GM12891 (cell line): ENCODE measurements at places on chromosomes 1 and 21.

GRCh38 chr1:167209044-167209443 is 11.6 kb upstream of the POU2F1 start:
- no peak for DNase-seq

DNA sequence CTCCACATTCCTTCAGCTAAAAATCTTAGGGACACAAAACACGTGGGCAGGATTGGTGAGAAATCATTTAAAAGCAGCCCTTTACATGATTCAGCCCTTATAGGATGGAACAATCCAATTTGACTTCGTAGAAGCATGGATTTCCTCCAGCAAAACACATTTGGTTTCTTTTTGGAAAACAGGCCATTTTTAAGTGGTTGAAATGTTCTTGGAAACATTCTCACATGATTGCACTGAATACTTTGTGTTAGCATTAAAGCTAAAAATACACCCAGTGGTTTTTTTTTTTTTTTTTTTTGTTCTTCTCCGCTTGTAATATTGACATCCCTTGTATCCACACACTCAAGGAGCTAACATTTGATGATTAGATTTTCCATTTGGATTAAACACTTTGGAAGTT is 42.1 kb upstream of the ABCG1 start:
- DNase-seq, result no peak

GRCh38 chr1:19197845-19198244 is 12.2 kb downstream of the UBR4 start:
- no peak for DNase-seq

GRCh38 chr1:226549937-226550671 is 1.5 kb downstream of the STUM start:
- peak; percentile 37 for DNase-seq

DNA sequence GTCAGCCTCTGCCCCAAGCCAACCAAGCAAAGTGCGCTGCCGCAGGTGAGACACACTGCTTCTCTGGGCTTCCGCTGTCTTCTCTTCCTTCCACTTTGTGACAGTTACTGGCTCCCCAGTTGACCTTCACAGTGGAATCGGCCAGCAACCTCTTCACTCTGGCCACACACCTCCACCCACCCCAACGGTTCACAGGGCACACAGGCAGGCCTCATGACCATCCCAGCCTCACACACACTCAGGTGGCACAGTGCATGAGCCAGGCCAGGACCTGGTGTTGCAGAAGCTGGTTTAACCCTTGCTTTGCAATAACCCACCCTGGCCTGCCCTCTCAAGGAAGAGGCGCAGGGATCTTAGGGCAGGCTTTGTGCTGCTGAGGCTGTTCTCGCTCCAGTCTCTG is 69.2 kb downstream of the SSBP3 start:
- DNase-seq, result no peak

- DNase-seq, result no peak
These were observed 710.7 kb downstream of the ADGRL2 start for GRCh38 chr1:82511441-82511840.

GRCh38 chr21:21688889-21689288 is 690.7 kb downstream of the NCAM2 start:
- no peak for DNase-seq

GRCh38 chr1:203720242-203720641 is 44.7 kb upstream of the LAX1 start:
- DNase-seq, result no peak

DNA sequence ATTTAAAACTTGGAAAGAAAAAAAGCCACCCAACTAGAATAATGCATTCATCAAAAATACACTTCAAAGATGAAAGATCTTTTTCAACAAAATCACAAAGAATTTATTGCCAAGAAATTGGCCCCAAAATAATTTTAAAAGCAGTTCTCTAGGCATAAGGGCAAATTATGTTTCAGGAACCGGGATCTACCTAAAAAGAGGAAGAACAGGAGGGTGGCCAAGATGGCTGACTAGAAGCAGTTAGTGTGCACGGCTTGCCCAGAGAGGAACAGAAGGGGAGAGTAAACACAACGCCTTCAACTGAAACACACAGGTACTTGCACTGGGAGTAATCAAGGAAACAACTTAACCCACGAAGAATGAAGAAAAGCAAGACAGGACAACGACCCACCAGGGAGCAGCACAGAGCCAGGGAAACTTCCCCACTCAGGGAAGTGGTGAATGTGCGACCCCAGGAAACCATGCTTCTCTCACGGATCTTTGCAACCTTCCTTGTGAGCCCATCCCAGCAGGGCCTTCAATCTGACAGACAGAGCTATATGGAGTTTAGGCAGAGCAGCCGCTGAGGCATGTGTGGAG is 46.1 kb downstream of the ACKR1 start:
- no peak for DNase-seq

- no peak for DNase-seq
These were observed 37.0 kb upstream of the RXRG start for GRCh38 chr1:165481820-165482532.

DNA sequence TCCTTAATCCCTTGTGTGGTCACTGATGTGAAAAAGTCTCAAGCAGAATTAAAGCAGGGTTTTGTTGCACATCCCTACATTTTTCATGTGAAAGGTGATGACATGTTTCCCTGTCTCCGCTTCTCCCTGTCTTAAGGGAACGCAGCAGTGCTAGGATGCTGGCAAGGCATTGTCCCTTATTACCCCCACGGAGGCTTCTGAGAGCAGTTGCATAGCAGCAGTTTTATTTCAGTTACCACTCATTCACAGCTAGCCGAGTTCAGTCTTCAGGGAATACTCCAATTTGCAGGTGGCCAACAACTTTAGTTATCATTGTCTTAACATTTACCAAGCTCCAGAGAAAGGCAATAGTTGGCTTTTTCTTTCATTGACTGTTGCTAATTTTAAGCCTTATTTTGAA is 89.1 kb downstream of the CLEC20A start:
- no peak for DNase-seq

GRCh38 chr1:2631136-2632050 is 1.4 kb downstream of the MMEL1 start:
- DNase-seq, result no peak

DNA sequence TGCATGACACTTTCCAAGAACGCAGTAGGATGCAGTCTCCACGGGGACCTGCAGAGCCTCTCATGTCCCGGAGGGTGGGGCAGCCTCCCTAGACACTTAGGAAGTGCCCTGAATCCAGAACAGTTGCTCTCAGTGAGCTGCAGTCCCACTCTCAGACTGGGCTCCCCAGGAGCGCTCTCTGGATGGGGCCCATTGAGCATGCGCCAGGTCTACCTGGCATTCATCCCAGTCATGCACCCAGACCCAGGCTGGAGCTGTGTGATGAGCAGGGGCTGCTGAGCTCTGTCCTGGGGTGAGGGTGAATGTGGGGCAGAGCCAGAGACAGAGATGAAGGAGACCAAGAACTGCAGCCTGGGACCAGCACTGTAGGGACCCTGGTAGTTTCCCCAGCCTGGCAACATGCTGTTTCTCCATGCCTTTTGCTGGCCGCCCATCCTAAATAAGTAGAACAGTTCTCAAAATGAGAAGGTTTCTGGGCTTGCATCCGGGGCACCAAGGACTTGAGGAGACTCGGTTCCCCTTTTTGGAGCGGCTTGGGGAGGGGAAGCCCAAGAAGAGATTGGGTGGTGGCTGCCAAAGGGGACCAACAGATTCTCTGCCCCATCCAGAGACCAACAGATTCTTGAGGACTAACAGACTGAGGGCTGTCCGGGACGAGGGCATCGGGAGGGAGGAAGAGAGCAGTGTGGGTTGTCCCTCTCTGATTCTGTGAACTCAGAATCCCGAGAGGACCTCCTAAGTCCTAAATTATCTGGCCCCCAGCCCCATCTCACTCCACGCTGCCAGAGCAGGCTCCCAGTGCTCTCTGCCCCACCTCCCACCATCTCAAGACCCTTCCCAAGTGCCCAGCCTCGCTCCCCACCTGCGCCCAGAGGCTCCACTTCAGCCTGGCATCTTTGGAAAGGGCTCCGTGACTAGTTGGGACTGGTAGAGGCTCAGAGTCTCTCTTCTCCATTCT is 1.0 kb upstream of the PGLYRP4 start:
- no peak for DNase-seq

GRCh38 chr1:31345635-31346034 is 27.2 kb downstream of the FABP3 start:
- no peak for DNase-seq

- DNase-seq, result no peak
These were observed 102.3 kb upstream of the F3 start for GRCh38 chr1:94643819-94644218.

- no peak for DNase-seq
These were observed 20.1 kb upstream of the MAB21L3 start for GRCh38 chr1:116091083-116091482.

DNA sequence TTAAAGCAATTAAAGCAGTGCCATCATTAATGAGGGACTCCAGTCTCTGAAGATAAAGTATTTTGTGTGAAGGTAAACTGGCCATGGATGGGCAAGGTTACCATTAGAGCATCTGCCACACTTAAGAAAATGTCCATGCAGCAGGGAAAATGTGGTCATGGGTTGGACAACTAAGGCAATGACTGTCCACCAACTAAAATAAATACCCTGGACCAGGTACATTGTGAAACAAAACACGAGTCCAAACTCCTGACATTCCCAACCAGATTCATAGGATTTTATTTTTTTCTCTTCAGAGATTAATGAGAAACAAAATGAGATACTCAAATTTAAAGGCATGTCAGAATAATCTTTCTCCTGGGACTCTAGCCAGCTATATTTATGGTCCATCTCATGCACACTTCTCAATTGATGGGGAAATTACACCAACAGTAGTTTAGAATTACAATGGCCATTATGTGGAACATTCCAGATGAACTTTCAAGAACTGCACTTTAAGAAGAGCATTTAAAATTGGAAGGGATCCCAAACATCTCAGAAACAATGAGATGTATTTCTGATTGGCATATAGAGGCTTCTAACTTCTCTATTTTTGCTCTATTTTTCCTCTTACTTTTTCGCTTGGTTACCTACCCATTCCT is 8.1 kb downstream of the GBP7 start:
- DNase-seq, result no peak

DNA sequence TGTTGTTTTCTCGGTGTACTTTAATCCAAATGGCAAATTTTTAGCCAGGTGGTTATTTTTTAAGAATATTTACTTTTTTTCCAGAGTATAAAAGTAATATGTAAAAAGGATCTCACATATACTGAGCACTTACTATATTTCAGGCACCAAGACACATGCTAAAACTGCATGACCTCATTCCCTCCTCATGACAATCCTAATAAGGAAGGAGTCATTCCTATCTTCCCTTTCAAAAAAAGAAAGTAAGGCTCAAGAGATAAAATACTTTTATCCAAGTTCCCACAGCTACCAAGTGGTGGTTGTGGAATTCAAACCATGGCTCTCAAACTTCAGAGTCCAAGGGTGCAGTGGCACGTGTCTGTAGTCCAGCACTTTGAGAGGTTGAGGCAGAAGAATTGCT is 19.4 kb downstream of the ATP2B4 start:
- no peak for DNase-seq

DNA sequence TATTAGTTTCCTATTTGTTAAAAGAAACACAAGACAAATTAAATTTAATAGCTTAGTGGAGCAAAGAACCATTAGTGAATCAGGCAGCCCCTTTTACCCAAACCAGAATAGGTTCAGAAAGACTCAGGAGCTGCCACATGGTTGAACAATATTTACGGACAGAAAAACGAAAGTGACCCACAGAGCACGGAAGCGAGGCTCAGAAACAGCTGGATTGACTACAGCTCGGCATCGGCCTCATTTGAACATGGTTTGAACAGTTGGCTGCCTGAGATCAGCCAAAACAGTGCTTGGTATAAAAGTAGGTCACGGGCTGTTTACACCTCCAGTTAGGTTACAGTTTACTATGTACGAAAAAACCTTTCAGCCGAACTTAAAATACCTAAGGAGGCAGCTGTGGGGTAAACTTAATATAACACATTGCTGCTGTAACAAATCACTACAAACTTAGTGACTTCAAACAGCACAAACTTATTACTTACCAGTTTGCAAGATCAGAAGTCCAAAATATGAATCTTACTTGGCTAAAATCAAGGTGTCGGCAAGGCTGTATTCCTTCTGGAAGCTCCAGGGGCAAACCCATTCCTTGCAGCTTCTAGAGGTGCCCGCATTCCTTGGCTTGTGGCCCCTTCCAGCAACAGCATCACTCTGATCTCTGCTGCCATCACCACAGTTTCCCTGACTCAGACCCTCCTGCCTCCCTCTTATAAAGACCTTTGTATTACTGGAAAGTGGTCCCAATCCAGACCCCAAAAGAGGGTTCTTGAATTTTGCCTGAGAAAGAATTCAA is 11.8 kb downstream of the PADI4 start:
- DNase-seq, result no peak

GRCh38 chr1:43590388-43590925 is 59.5 kb upstream of the KDM4A start:
- DNase-seq, result no peak

DNA sequence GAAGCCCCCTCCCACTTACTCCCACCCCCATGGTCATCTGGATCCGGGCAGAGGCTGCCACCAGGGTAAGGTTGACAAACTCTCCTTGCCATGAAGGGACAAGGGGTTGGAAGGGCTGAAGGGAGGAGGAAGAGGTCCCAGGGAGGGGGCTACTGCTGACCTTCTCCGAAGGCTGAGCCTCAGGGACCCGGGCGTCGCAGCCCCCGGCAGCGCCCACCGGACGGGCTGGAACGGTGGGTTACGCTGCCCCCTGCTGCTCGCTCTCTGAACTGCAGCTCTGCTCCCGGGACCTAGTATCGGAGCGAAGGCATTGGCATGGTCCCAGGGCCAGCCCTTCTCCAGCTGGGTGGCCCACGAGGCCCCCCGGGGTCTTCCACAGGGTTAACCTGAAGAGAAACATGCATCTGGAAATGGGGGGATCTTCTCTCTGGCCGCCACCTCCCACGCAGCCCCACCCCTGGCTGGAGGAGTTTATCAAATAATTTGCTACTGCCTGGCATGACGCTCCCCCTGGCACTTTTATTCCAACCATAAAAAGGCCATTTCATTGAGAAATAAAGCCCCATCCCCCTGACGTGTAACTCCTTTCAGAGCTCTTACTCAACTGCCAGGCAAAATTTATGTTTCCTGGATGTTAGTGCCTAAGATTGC is 70.4 kb upstream of the TARDBP start:
- DNase-seq, result peak; percentile 71

DNA sequence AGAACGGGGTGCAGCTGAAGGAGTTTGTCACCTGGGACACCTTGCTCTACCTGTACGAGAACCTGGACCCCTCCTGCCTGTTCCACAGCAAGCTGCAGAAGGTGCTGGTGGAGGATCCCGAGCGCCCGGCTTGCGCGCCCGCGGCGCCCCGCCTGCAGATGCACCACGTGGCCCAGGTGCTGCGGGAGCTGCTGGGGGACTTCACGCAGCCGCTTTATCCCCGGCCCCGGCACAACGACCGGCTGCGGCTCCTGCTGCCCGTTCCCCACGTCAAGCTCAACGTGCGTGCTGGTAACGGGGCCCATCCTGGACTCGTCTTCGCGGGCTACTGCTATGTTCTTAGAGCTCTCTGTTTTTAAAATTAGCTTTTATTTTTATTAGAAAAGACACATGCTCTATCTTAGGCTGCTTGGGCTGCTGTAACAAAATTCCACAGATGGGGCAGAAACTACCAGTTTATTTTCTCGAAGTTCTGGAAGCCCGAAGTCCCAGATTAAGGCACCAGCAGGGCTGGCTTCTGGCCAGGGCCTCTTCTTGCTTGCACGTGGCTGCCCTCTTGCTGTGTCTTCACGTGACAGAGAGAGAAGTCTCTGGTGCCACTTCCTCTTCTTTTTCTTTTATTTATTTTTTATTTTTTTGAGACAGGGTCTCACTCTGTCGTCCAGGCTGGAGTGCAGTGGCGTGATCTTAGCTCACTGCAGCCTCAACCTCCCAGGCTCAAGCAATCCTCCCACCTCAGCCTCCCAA is 38.1 kb downstream of the TRPM2 start:
- DNase-seq, result no peak
